Germinal center (tissue), 1 donor: ENCODE measurements at places on chromosomes 3 and 15.
A peak's percentile ranks its signal among the peaks of the same experiment; 100 is the strongest.

GRCh38 chr3:274927-275326 lies 78.4 kb downstream of the CHL1 start:
- DNase-seq = no peak

DNA sequence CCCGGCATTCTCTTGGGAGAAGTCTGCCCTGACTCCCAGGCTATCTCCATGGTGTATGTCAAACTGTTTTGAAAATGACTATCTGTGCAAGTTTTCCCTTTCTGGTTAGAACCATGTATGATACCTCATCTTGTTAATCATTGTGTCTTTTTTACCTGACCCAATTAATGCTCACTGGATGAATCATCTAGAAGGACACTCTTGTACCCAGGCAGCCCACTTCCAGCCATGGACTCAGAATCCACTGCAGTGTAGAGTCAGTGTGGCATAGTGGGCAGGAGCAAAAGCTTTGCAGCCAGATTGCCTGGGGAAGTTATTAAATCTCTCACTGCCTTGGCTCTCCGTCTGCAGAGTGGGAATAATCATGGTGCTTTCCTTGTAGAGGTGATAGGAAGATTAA lies 1.2 kb downstream of the FAM3D start:
- no peak for DNase-seq

DNA sequence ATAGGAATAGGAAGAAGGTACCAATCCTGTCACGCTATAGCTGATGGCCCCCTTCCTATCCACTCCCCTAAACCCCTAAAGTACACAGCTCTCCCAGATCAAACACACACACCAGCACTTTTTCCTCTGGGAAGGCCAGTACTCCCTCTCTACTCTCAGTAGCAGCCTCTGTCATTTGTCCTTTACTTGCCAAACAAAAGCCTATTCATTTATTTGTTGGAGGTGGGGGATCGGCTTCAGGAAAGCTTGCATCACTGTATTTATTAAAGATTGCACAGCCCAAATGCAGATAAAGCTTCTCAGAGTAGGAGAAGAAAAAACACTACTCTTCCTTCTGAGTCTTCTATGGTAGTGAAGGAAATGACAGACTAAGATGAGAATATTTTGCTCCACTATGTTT lies 429.7 kb upstream of the RASGRP1 start:
- no peak for DNase-seq

GRCh38 chr3:138941259-138941885 lies 5.6 kb downstream of the FOXL2 start:
- DNase-seq = no peak

DNA sequence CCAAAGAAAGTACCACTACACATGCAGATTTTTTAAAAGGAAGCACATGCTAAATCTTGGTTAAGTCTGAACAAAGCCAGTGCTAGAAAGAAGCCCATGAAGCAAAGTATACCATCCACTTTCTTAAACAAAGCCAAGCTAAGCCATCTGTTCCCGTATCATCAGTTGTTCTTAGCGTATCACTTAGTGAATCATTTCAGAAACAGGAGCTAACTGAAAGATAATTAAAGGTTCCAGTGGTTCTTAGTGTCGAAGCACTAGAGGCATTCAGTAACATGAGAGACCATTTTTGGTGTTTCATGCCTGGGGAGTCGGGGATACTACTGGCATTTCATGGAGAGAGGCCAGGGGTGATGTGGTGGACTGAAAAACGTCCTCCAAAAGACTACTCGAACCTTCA lies 12.8 kb downstream of the UBXN7 start:
- DNase-seq = no peak

- DNase-seq = peak; percentile 20
Measured at GRCh38 chr15:100663086-100663914, 60.9 kb downstream of the ASB7 start.

DNA sequence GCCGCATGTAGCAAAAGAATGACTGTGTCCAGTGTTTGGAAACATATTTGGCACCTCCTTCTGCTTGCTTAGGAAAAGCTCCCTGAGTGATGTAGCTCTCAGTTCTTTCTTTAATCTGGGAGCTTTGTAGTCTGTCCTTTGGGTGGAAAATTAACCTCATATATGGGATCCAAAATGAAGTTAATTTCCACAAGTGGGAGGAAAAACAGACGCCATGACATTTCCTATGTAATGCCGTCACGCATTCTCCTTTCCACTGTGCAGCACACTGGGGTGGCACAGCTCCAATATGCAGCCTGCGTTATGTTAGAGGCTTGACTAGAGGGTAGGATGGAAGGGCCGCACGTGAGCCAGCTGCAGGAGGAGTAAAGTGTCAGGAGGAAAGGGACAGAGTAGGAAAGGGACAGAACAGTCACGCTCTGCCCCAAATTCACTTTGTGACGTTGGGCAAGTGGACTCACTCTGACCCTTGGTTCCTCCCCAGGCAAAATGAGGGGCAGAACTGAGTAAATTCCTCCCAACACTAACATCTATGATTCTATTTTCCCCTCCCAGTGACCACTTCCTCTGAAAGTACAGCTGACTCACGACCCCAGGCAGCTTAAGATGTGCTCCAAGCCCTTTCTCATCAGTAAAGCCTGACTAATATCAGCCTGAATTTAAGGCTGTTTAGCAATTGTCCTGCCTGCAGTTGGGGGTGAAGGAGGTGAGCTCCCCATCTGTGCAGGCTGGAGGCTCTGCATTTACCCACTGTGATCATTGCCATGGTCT lies 176.5 kb upstream of the PFN2 start:
- no peak for DNase-seq

- no peak for DNase-seq
Measured at GRCh38 chr3:87270908-87271700, 5.3 kb downstream of the POU1F1 start.

- DNase-seq = no peak
Measured at GRCh38 chr3:111315930-111316587, 225.9 kb upstream of the CD96 start.

- peak; percentile 40 for DNase-seq
Measured at GRCh38 chr3:43996379-43997301, 245.0 kb upstream of the TOPAZ1 start.

DNA sequence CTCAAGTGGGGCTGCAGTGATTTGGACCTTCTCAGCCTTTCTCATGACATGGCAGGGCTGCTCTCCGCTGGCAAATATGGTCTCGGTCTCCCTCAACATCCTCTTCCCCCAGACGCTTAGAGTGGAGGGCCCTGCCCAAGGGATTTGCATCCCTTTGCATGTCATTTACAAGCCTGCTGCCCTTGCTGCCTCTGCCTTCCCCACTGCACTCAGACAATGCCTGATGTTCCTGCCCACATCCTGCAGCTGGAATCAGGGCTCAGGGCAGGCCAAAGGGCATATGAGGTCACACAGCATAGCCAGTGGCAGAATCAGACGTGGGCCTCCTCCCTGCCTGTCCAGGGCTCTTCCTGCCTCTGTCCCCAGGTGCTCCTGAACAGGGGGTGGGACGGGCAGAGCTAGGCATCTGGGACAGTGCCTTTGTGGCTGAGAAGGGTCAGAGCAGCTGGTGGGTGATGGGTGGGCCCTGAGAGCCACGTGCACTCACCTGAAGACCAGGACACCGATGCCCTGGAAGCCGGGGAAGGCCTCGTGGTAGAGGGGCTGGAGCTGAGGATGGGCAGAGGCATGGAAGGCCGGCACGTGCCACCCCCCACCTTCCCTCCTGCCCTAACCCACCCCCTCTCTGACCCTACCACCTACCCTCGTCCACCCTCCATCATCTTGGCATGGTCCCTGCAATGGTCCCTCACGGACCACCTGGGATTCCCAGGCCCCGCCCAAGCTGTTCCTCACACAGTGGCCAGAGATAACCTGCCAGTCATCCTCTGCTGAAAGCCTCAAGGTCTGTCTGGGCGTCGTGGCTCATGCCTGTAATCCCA lies 27.4 kb upstream of the GOLGA6C start:
- DNase-seq = no peak

- DNase-seq = no peak
Measured at GRCh38 chr3:39457361-39457760, 10.1 kb upstream of the MOBP start.

- DNase-seq = no peak
Measured at GRCh38 chr3:42381551-42382082, 28.8 kb downstream of the LYZL4 start.

GRCh38 chr3:186454881-186455703 lies 89.1 kb downstream of the CRYGS start:
- no peak for DNase-seq

DNA sequence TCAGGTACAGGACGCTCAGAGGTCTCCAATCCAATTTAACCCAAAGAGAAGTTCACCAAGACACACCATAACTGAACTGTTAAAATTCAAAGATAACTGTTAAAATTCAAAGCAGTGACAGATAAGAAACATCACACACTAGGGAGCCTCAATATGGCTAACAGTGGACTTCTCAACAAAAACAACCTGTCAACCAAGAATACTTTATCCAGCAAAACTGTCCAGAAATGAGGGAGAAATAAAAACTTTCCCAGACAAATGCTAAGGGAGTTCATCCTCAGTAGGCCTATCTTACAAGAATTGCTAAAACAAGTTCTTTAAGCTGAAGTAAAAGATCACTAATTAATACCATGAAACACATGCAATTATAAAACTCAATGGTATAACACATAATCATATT lies 36.3 kb upstream of the MYLK start:
- no peak for DNase-seq

GRCh38 chr3:157132936-157133335 lies 27.0 kb downstream of the CCNL1 start:
- DNase-seq = no peak

DNA sequence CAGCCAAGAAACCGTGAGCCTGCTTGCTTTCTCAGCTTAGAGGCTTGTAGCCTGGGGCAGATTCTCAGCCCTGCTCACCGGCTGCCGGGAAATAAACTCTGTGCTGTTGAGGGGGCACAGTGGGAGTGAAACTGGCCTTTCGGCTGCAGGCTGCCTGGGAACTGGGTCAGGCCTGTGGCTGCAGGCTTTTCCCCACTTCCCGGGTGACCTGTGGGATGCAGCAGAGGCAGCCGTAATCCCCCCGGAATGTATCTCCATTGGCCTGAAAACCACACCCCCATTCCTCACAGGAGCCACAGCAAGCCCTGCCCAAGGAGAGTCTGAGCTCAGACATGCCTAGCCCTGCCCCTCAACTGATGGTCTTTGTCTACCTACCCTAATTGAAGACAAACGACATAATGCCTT lies 110.9 kb downstream of the STXBP5L start:
- no peak for DNase-seq

DNA sequence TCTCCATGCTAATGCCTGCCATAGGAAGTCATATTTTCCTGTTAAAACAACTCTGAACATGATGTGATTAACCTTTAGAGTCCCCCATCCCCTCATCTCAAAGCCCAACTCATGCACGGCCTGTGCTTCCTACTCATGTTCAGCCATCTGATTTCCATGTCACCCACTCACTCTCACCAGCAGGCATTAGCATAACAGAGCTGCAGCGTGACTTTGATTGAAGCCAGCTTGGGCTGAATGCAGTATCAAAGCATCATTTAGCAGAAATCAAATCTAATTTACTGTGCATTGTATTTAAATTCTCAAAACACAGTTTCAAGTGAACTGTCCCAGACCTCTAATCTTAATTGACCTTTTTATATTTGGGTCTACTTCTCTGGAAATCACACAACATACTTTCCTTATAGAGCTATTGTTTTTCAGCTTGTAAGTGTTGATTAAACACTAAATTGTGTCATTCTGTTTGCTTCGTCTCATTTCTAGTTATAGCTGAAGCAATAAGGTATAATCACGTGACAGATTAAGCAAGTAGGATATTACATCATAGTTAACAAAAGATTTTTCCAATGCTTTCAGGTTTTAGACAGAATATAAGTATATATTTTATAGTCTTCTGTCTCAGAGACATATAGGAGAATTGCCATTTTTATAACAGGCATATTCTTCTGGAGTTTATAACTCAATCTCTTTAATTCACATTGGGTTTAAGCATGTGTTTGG lies 501.5 kb downstream of the ROBO2 start:
- no peak for DNase-seq

DNA sequence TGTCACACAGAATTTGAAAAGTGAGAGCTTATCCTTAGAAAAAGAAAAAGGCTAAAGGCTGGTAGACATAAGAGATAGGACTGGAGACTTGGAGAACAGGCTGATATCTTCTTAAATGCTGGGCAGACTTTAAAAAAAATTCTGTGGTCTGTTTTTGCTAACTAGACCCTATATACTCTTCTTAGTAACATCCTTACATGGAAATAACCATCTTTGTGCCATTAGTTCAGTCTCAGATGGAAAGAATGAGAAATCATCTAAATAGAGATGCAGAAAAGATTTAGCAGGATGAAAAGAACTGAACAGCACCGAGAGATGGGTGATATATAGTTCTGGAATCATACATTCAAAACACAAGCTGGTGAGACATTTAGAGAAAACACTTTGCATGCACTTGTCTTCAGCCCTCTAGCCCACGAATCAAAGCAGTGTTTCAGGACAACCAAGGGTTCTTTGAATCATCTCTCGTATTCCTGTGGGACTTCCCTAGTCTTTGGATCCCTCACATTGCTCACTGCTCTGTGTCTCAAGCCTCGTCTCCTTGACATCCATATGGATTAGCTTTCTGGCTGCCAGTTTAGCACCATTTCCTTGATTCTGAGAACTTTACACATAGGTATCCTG lies 93.0 kb upstream of the LYSMD4 start:
- DNase-seq = no peak

DNA sequence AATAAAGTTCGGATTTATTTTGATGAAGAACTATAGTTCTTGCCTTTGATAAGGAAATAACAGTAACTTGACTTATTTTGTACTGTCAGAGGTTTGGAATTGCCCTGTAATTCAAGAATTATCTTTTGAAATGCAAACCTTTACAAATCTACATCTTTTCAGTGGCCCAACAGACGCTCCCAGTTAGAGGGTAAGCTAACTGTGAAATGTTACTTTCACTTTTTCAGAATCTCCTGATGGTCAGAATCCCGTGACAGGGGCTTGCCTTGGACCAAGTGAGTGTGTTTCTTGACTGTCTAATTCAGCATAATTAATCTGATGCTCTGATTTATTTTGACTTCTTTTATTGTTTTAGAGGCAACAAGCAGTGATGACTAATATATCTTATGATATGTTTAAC lies 262.5 kb downstream of the PLOD2 start:
- no peak for DNase-seq

DNA sequence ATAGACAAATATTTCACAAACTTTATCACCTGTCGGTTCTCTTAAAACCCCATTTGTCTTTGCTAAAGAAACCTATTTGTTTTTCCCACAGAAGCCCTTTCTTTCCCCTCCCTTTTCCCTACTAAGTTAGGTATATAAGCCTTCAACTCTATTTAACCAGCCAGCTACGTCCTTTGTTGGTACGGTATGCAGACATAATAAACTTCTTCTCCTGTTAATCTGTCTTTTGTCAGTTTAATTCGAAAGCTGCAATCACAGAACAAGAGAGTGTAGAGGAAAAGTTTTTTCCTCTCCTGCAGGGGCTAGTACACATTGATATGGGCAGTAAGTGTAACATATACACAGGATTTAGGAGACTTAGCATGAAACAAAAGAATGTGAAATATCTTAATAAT lies 21.9 kb upstream of the C15orf39 start:
- no peak for DNase-seq

- DNase-seq = no peak
Measured at GRCh38 chr3:83426300-83426699, 1532.5 kb upstream of the CADM2 start.

- peak; percentile 76 for DNase-seq
Measured at GRCh38 chr15:68650901-68651709, 72.3 kb downstream of the CORO2B start.

GRCh38 chr3:195140816-195141793 lies 129.9 kb downstream of the XXYLT1 start:
- no peak for DNase-seq
